H9 (cell line): ENCODE measurements at places on chromosomes 2 and 18. TPM values are rescaled to one million over a fixed set of nuclear protein-coding genes. Genes with fewer than 3 reads are reported as not detected.

- no peaks in the 10 kb centered on the region for H3K4me1 ChIP-seq
- H3K4me3 ChIP-seq: no peak overlapping the region
- no peak overlapping the region for H3K27ac ChIP-seq
- no peak for DNase-seq
- no peaks in the 10 kb centered on the region for H3K27me3 ChIP-seq
- peaks cover 34% of the 10 kb centered on the region for H3K36me3 ChIP-seq
Observed at GRCh38 chr2:206045251-206045650, 40.7 kb downstream of the INO80D start.

DNA sequence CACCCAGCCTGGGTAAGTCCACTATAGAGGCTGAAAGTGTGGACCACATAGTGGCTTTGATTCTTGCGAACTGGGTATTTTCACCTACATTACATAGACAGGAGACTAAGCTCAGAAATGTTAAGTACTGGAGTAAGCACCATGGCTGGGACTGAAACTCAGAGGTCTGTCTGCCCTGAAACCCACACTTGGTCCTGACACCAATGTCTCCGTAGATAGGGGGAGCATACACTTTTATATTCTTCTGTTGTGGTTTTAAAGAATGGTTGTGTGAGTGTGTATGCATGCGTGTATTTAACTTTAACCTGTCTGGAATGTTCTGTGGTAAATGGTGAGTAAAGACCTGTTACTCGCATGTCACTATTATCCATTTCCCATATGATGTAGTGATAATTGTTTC lies 10.3 kb upstream of the NPPC start:
- no peak overlapping the region for H3K27ac ChIP-seq
- H3K36me3 ChIP-seq: no peaks in the 10 kb centered on the region
- no peaks in the 10 kb centered on the region for H3K27me3 ChIP-seq
- DNase-seq: no peak

The STON1 gene
- 4.9 and 5.5 TPM in 2 replicates for total RNA-seq

The STRADB gene
- total RNA-seq: 40.5 and 48.4 TPM in 2 replicates

The KIF3C gene
- total RNA-seq: 35.2 and 41.4 TPM in 2 replicates
